ENCODE measurements at places on chromosomes 1 and 21. TPM values are rescaled to one million over a fixed set of nuclear protein-coding genes. Genes with fewer than 3 reads are reported as not detected.

The IL24 gene
- total RNA-seq = not detected

DNA sequence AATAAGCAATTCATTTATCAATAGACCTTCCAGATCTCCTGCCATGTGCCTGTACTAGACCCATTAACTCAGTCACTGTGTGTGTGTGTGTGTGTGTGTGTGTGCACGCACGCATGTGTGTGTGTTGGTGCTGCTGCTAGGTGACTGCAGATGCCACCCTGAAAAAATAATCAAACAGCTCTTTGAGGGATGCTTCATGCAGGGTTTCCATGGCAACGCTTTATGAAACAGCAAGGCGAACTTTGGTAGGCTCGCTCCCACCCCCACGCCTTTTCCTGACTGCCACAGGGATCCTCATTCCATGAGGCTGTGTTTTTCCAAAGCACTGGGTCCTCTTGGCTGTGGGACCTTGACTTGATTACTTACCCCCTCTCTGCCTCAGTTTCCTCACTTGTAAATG, 94.0 kb downstream of the HMGB4 start:
- H3K36me3 ChIP-seq = no peaks in the 10 kb centered on the region
- peaks cover 8% of the 10 kb centered on the region for H3K27me3 ChIP-seq
- no peak for DNase-seq
- H3K4me3 ChIP-seq = no peak overlapping the region

The LCE1E gene
- total RNA-seq = not detected

GRCh38 chr21:38326899-38327298, 70.1 kb downstream of the KCNJ15 start:
- H3K36me3 ChIP-seq = no peaks in the 10 kb centered on the region
- H3K27ac ChIP-seq = no peak overlapping the region
- no peaks in the 10 kb centered on the region for H3K4me1 ChIP-seq
- H3K27me3 ChIP-seq = peaks cover 11% of the 10 kb centered on the region

- H3K27ac ChIP-seq = no peak overlapping the region
- H3K36me3 ChIP-seq = no peaks in the 10 kb centered on the region
- no peak overlapping the region for H3K4me3 ChIP-seq
- DNase-seq = no peak
- peaks cover 9% of the 10 kb centered on the region for H3K27me3 ChIP-seq
These were observed 148.3 kb downstream of the MATN1 start for GRCh38 chr1:30575066-30575465.

- H3K27me3 ChIP-seq = no peaks in the 10 kb centered on the region
- no peak overlapping the region for H3K4me3 ChIP-seq
- H3K4me1 ChIP-seq = no peaks in the 10 kb centered on the region
- H3K27ac ChIP-seq = no peak overlapping the region
These were observed 99.2 kb upstream of the B3GALT2 start for GRCh38 chr1:193285641-193286040.

The MYOC gene
- not detected for total RNA-seq

The JAM2 gene
- total RNA-seq = 0.50 TPM

GRCh38 chr1:178461701-178462100, 35.1 kb downstream of the CLEC20A start:
- no peak overlapping the region for H3K27ac ChIP-seq
- H3K4me3 ChIP-seq = no peak overlapping the region
- no peaks in the 10 kb centered on the region for H3K4me1 ChIP-seq
- no peak for DNase-seq
- peaks cover 10% of the 10 kb centered on the region for H3K27me3 ChIP-seq

- H3K36me3 ChIP-seq = no peaks in the 10 kb centered on the region
- H3K4me3 ChIP-seq = no peak overlapping the region
- peaks cover 15% of the 10 kb centered on the region for H3K4me1 ChIP-seq
- H3K27me3 ChIP-seq = no peaks in the 10 kb centered on the region
These were observed 3.5 kb upstream of the ZSCAN20 start for GRCh38 chr1:33468967-33469366.

The CRYBG2 gene
- not detected for total RNA-seq

The TMEM200B gene
- not detected for total RNA-seq

DNA sequence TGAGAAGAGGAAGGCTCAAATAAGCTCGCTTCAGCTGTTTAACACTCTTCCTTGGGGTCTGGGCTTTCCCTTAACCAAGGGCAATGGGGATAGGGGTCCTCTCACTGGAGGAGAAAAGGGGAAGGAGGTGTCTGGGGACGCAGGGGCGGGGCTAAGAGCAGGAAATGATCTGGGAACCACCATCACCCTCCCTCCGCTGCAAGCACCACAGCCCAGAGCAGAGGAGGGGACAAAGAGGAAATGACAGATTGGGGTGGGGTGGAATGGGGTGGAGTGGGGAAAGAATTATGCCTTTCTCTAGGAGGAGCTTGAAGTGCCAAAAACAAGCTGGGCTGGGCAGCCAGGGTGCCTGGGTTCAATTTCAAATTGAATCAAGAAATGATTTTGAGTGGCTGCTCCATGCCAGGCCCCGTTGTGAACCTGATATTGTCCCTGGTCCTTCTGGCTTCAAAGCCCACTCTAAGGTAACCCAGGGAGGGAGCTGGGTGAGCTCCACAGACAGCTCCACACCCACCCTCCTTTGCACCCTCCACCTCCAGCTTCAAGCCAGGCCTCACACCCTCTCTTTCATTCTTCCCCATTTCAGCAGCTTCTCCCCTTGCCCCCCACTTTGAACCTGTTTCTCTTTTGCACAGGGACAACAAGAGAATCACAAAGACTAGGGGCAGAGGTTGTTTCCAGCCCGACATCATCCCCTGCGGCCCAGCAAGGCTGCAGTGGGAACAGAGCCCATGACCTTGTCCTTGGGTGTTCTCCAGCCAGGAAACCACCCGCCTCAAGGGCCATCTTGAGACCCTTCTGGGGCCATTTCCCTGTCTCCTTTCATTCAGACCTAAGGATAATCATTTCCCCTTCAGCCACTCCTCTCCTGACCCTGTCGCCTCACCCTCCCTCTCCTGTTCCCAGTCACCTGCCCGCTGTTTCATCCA, 1.1 kb downstream of the ARHGAP30 start:
- H3K36me3 ChIP-seq = peaks cover 19% of the 10 kb centered on the region
- peaks cover 65% of the 10 kb centered on the region for H3K4me1 ChIP-seq
- H3K27me3 ChIP-seq = no peaks in the 10 kb centered on the region

The CCDC185 gene
- not detected for total RNA-seq

GRCh38 chr1:60762176-60762575, 320.2 kb upstream of the NFIA start:
- H3K4me1 ChIP-seq = no peaks in the 10 kb centered on the region
- H3K4me3 ChIP-seq = no peak overlapping the region
- H3K36me3 ChIP-seq = no peaks in the 10 kb centered on the region

The IFI44L gene
- 1.4 TPM for total RNA-seq

DNA sequence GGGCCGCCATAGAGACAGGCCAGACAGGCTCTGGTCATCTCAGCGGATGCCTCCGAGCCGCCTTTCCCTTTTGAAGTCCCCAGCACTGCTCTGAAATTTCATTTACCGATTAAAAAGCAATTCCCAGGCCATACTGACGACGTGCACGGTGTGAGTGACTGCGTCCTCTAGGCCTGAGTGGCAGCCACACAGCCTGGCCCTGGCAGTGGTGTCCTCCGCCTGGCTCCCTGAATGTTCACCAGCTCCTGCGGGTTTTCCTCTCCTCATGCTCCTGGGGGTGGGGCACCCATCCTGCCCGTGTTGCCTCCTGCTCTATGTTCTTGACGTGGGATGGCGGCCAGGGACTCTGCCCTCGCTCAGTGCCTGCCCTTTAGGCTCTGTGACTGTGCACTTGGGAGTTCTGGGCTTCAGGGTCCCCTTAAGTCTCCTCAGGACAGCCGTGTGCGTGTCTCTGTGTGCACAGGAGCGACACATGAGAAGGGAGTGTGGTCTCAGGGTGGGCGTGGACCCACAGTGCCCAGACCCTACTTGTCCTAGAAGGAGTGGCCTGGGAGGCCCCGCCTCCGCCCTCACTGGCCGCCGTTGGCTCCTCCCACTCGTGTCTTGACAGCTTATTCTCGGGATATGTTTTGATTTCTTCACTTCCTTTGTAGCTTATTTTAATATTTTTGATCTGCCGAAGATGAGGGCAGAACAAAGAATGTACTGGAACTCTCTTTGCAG, 3.6 kb downstream of the SKI start:
- peak overlapping the region; percentile 32 for H3K27ac ChIP-seq
- peak overlapping the region; percentile 88 for H3K4me3 ChIP-seq
- DNase-seq = no peak
- H3K4me1 ChIP-seq = peaks cover 50% of the 10 kb centered on the region
- H3K36me3 ChIP-seq = no peaks in the 10 kb centered on the region

The SYCP1 gene
- not detected for total RNA-seq

The RIPK4 gene
- total RNA-seq = not detected

- H3K4me3 ChIP-seq = no peak overlapping the region
- peaks cover 13% of the 10 kb centered on the region for H3K27me3 ChIP-seq
- H3K36me3 ChIP-seq = no peaks in the 10 kb centered on the region
These were observed 32.0 kb upstream of the AGL start for GRCh38 chr1:99818063-99818699.

DNA sequence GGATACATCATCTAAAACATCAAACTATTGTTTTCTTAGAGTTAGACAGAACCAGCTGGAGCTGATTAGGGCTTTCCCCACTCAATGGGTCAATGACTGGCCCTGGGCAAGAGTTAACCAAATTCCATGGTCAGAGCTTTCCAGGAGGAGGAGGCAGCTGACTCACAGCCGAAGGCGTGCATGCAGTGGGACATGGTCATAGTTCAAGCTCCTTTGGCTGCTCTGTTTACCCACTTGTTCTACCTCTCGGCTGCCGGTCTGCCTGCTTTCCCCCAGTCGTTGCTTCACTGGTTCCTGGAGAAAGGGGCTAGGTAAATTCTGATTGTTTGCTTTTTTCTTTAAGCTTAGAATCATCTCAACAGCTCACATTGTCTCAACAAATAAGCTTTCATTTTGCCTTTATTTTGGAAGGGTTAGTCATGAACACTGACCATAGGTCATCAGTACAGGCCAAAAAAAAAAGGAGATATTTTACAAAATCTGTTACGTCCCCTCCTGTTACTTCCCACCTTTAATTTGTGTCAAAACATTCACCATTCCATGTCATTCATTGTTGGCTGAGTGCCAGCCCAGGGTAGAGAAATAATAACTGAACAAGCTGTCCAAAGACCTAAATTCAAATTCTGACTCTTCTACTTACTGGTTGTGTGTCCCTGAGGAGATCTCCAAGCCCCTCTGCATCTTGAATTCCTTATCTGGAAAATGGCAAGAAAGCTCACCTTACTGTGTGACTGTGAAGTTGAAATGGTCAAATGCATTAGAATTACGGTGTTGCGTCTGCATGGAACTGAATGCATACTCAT, 12.0 kb downstream of the MAB21L3 start:
- H3K4me3 ChIP-seq = no peak overlapping the region
- peaks cover 6% of the 10 kb centered on the region for H3K27me3 ChIP-seq
- H3K4me1 ChIP-seq = peaks cover 5% of the 10 kb centered on the region
- no peaks in the 10 kb centered on the region for H3K36me3 ChIP-seq
- no peak overlapping the region for H3K27ac ChIP-seq

The AADACL4 gene
- total RNA-seq = not detected

GRCh38 chr1:84643183-84643582, 47.1 kb downstream of the SSX2IP start:
- H3K36me3 ChIP-seq = no peaks in the 10 kb centered on the region
- H3K4me3 ChIP-seq = no peak overlapping the region
- H3K27me3 ChIP-seq = no peaks in the 10 kb centered on the region
- no peaks in the 10 kb centered on the region for H3K4me1 ChIP-seq
- DNase-seq = no peak

The TEX38 gene
- total RNA-seq = not detected

The NDUFS2 gene
- total RNA-seq = 87.8 TPM

DNA sequence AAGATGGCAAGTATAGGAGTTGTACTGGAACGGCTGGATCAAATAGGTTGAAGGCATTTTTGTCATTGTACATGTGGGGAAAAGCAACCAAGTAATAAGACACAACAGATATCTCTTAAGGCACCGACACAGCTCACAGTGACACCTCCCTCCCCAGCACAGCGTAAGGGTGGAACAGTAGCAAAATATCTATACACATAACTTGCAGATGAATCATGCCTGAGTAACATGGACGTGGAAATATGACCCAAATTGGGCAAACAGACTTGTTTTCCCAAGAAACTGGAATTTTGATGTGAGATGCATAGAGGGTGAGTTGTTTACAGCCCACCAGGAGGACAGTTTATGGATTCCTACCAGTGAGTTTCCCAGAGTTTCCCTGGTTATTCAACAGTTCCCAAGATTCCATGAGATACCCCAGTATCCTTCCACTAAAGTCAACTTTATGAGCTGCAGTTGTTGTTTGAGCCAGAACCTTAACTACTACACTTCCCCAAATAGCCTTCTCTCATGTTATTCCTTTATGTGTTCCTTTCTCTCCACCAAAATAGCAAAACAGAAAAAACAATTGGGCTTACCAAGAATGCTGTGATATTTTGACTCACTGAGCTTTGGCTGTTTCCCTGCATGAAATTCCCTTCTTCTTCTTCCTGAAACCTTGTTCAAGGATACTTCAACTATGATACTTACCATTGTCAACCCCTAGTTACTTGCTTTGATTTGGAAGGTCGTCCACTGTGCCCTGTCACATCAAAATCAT, 7.1 kb upstream of the DR1 start:
- no peak overlapping the region for H3K27ac ChIP-seq
- peaks cover 5% of the 10 kb centered on the region for H3K36me3 ChIP-seq
- DNase-seq = no peak
- no peak overlapping the region for H3K4me3 ChIP-seq
- no peaks in the 10 kb centered on the region for H3K4me1 ChIP-seq

DNA sequence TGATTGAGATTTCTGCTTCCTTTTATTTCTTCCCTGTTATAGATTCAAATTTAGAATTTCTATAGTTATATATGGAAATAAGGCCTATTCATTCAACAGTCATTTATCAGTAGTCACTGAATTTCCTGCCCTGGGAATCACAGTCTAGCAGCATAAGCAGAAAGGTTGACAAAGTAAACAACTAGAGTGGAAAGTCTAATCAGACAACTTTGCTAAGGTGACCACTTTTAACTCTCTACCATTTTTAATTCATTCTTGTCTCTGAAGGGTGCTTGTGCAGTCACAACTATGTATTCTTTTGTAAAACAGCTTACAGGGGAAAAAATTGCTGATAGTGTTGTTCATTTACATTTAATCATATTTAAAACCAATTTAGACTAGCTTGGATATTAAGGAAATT, 66.1 kb upstream of the PLA2G4A start:
- no peak overlapping the region for H3K4me3 ChIP-seq
- DNase-seq = no peak
- H3K27ac ChIP-seq = no peak overlapping the region
- no peaks in the 10 kb centered on the region for H3K36me3 ChIP-seq
- H3K27me3 ChIP-seq = no peaks in the 10 kb centered on the region
- H3K4me1 ChIP-seq = no peaks in the 10 kb centered on the region

The ETNK2 gene
- 0.67 TPM for total RNA-seq

The S100A2 gene
- total RNA-seq = 0.48 TPM
